ENCODE measurements at places on chromosomes 4 and X.

GRCh38 chrX:6732101-6732500 is 197.2 kb upstream of the VCX3A start:
- DNase-seq, result no peak

DNA sequence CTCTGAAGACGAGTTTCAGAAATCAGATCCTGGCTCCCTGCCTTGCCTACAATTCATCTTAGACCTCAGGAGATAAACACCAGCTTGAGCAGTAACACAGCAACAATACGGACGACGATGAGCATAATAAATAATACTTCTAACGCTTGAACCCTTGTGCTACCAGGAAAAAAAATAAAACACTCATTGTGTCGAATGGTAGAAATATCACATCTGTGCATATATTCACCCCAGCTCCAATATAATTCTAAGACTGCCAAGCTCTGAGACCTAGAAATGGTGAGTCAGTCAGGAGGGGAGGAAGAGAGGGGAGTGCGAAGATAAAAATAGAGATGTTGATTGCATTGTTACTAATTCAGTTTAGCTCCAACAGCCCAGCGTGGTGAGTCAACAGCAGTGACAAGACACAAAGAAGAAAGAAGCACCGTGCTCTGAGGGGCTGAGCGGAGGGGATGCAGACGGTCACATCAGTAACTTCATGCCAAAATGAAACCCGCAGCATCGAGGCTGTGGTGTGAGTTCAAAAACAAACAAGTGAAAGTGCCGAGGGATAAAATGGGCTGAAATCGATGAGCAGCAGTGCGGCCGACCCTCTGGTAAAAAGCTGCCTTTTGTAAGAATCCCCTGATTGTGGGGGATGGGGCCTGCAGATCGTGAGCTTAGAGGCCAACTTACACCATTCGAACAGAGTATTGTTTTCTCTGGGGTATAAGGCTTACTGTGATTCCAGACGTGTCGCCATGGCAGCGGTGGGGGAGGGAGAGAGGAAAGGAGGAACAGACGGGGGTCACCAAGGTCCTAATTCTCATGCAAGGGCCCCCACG is 150.4 kb downstream of the MGST2 start:
- DNase-seq, result no peak

DNA sequence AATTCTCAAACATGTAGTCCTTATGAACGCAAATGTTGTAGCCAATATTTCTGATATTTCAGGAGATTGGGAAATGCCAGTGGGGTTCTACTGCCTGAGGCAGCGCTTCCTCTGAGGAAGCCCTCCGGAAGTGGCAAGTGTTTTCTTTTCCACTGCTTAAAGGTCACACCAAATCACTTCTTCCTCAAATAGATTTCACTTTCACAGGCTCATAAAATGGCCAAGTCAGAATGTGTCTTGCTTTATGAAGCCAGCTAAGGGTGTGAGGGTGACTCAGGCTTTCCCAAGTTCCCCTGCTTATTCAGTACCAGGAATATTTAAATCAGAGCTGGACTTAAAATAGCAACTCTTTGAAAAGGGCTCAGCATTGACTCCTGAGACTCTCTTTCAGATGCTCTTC is 514.2 kb upstream of the DIPK2B start:
- DNase-seq, result no peak

GRCh38 chr4:92362028-92362427 is 58.3 kb downstream of the GRID2 start:
- no peak for DNase-seq

DNA sequence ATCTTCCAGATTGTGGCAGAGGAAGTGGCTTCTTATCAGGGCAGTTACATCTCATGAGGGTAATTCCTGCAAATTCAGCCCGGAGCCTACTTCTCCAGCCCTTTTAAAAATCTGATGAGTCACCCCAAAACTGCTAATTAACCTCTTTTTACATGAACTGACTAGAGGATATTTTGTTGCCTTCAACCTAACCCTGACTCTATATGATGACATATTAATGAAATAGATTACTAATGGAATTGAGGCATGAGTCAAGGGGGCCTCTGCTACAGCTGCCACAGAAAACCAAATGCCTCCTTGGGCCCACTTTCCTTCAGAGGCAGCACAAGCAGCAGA is 72.5 kb downstream of the QRFPR start:
- DNase-seq, result no peak

DNA sequence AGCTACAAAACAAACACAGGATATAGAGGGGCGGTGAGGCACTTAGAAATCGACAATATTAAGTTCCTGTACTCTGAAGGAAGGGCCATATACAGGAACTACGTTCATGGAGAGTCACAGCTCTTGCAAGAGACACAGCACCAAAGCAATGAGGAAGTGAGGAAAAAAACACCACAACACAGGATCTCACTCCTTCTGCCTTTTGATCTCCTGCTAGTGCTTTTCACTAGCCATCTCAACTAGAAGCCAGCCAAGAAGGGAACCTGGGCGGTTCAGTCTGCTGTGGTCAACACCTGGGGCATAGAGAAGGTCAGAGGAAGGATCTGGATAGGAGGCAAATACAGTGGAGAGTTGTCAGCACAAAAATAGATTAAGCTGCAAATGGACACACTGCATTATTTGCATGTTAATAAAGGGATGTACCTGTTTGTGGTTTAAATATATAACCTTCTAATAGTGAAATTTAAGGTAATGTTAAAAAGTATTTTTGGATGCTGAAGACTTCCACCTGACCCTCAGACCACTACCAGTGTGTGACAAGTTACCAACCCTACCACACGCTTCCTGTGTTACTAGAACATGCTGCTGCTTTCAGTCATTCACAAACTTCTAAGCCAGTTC is 104.6 kb downstream of the DTHD1 start:
- no peak for DNase-seq

GRCh38 chrX:38233891-38234667 is 13.4 kb upstream of the SRPX start:
- no peak for DNase-seq

GRCh38 chr4:139454111-139455045 is at the start of gene RAB33B:
Gene RAB33B, plus strand, starts transcription at chr4:139454121. Its CDS starts 75 bp downstream, at chr4:139454196.
- no peak for DNase-seq

GRCh38 chr4:122758033-122758432 is 25.5 kb downstream of the BBS12 start:
- no peak for DNase-seq

All from mesenteric fat pad (tissue), 1 donor.